ENCODE measurements at places on chromosomes 6 and 20. TPM values are rescaled to one million over a fixed set of nuclear protein-coding genes. Genes with fewer than 3 reads are reported as not detected.

Gene GFOD1
- 2.8 TPM for total RNA-seq

DNA sequence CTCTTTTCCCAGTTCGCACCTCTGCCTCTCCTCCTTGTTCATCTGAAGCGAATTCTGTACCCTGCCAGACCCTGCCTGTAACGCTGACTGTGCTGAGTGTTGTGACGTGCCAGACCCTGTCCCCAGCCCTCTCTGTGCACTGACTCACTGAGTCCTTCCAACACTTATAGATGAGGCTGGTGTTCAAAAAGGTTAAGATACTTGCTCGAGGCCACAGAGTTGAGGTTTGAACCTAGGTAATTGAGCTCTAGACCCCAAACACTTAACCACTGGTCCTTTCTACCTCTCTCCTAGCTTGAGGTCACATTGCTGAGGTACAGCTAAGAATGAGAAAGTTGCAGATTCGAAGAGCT is 45.7 kb upstream of the NEDD9 start:
- no peak for DNase-seq

GRCh38 chr20:1144401-1145172 is 26.2 kb downstream of the PSMF1 start:
- DNase-seq = no peak

DNA sequence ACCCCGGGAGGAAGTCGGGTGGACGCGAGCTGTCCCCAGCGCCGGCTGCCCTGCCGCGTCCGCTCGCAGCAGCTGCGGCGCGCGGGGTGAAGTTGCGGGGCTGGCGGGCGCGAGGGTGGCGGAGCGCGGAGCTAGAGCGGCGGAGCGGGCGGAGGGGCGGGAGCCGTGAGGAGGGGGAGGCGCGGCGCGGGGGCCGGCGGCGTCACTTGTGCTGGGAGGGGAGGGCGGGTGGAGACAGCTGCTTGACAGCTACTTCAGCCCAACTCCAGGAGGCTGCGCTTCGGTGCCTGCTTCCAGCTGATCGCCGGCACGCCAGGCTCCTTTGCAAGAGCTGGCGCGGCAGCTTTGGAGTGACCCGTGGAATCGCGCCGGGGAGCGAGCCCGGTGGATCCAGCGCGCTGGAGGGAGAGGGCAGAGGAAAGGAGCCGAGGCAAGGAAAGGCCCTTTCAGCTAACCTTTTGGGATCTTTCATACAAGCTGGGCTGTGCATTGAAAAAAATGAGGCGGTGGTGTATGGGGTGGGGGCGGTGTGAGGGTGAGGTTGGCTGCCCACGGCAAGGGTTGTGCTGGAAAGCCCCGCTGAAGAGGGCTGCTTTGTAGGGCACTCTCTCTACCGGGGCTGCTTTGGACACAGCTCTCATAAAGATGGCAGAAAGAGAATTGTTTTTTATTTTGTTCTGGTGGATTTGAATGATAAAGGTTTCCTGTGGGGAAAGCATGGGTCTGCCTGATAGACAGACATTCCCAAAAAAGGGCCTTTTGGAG is 24.6 kb downstream of the RIPOR2 start:
- peak; percentile 87 for DNase-seq
